OCI-M1 (cell line): ENCODE measurements at places on chromosomes 13 and 19.

- DNase-seq = no peak
These were observed 2.9 kb downstream of the MFSD12 start for GRCh38 chr19:3554254-3555083.

DNA sequence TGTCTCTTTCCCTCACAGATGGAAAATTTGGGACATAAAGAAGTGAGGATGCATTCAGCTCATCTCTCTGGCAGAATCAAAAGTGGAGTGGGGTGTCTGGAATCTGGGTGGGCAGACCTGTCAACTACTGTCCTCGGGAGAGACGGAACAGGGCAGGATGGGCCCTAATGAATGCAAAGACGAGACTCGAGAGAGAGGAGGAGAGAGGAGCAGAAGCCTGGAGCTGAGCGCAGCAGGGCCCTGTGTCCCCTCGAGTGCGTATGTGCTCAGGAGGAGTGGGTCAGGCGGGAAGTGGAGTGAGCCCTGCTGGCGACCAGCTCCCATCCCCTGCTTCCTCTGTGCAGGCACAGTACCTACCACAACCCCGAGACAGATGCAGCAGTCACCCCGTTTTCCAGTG lies 78.9 kb downstream of the TEX29 start:
- DNase-seq = no peak

DNA sequence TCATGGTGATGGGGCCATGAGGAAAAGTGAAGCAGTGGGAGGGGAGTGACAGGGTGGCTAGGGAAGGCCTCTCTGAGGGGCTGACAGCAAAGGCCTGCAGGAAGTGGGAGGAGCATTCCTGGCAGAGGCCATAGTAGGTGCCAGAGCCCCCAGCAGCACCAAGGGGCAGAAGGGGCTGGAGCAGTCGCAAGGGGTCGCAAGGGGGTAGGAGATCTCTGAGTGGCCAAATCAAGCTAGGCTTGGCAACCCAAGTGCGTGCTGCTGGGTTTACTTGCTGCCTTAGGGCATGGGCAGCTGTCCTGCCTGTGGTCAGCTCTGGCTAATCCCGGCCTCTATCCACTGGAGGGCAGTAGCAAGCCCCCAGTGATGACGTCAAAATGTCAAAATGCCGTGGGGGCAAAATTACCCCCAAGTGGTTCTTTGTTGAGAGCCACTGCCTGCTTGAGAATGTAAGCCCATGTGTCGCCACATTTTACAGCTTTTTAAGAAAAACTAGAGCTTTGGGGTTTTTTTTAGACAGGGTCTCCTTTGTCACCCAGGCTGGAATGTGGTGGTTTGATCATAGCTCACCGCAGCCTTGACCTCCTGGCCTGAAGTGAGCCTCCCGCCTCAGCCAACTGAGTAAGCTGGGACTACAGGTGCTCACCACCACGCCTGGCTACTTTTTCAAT lies 11.8 kb downstream of the CCDC97 start:
- DNase-seq = peak; percentile 72

GRCh38 chr13:110610955-110611595 lies 4.3 kb upstream of the NAXD start:
- no peak for DNase-seq

- DNase-seq = no peak
These were observed 2.0 kb downstream of the LMTK3 start for GRCh38 chr19:48509467-48510194.
